ELR (cell line): ENCODE measurements at places on chromosomes 5 and 9.

DNA sequence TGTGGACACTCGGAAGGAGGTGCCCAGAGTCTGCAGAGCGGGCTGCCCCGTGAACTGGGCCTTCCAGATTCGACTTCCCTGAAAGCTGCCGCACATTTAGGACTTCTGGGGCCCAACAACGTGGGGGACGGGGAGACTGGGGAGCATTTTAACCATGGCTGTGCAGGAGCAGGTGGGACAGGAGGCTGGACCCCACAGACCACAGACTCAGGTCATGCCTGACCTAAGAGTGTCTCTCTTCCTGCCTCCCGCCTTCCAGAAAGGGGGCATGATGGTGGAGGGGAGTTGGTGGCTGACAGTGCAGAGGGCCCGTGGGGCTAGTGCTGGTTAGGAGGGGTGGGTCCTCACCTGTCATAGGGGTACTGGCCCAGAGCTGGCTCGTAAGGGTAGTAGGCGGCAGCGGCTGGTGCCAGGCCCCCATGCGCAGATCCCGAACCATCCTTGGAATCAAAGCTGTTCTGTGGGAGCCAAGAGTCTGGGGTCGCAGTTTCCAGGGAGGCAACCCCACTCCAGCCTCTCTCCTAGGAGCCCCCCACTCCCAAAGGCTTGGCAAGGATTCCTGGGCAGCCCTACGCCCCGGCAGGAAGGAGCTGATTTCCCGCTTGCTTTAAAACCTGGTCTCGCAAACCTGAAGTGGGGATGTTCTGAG, 2.2 kb downstream of the IRX4 start:
- no peak for DNase-seq

- peak; percentile 84 for DNase-seq
These were observed 1.1 kb upstream of the TENT4A start for GRCh38 chr5:6712142-6712576.

GRCh38 chr5:108881133-108881532, 133.4 kb downstream of the FER start:
- no peak for DNase-seq

DNA sequence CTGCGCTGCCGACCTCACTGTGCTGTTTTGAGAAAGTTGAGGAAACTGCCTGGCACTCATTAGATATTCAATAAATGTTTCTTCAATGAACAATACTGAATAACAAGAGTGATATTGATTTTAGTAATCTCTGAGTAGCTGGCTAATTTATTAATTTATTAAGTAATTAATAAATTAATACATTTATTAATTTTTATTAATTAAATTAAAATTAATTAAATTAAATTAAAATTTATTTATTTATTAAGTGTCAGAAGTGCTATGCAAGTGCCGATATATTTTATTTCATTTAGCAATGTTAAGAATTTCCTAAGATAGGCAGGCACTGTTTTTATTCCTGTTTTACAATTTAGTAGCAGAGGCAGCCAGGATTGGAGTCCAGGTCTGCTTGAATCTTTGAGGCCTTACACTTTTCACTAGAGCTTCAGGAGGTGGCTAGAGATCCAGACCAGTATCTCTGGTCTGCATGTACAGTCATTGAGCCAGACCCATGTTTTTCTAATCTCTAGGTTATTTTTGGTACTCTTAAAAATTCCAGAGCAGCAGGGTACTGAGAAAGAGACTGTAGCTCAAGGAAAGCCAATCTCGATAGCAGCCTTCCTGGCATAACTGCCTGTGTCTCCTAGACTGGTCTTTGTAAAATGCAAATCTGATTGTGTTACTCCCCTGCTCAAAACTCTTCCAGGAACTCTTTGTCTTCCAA, 109.2 kb downstream of the ARHGEF28 start:
- DNase-seq = no peak

DNA sequence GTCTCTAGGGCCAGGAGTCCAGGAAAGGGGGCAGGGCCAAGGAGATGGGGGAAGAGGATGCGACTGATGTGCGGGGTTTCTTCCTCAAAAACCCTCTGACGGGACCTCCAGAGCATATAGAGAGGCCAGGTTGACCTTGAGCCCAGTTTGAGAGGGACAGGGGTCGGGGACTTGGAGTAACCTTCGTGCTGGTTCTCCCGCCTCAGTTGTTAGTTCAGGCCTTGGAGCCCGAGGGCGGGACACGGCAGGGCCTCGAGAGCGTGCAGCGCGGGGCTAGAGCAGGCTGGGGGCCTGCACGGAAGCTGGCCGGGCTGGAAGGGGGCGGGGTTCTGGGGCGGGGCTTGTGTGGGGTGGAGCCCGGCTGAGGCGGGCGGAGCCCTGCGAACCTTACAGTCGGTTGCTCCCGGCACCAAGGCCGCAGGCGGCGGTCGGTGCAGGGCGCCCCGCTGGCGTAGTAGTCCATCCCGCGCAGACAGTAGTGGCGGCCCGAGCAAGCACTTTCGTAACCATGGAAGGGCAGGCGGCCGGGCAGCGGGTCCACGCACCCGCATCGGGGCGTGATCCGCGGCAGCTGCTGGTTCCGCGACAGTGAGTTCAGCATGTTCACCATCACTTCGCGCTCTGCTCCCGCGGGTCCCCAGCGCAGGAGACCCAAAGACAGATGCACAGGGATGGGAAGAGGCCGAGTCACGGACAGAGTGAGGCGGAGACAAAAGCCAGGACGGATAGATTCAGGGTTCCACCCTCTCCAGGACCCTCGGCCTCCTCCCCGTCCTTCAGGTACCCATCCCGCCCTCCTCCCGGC, 4.0 kb upstream of the MYORG start:
- peak; percentile 72 for DNase-seq

DNA sequence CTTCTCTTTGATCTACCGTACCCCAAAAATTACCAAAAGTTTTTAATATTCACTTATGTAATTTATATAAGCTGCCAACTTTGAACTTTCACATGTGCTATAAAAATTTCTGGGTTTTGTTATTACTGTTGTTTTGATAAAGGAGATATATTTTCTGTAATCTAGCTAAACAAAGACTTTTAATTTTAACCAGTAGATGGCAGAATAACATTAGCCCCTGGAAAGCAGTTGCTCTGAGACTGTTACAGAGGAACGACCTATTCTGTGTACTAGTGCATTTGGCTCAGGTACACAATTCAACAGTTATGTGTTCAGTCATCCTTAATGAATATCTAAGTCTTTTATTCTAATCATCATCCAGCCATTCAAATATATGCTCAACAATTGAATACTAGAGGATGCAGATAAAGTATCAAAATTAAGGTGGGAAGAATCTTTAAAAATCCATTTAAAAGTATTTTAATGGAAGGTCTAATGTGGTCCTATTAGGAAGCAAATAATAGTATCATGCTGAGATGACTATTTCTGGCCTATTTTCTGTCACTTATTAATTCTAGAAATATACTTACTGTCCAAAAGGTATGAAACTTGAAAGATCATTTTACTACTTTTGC, 8.6 kb downstream of the KLHL9 start:
- DNase-seq = peak; percentile 68

DNA sequence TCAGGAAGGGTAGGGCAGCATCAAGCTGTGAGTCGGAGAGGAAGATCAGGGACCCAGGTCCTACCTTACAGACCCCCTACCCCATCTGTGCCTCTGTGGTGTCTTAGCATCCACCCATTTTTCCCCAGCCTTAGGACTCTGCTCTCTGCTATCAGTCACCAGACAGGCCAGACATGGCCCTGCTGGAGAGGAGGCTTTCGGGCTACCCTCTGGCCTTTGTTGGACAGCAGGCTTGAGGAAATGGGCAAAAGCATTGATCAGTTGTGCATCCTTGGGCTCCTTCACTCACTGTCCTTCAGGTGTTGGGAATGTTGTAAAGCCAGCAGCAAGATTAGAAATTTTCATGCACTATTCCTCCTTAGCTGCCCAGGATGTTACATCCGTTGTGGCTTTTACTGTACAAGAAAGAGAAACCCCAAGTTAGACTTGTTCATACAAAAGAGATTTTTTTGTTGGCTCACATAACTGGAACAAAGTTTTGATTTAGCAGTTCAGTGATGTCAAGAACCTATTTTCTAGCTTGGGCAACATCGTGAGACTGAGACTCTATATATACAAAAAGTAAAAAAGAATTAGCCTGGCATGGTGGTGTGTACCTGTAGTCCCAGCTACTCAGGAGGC, 17.4 kb upstream of the TNFAIP8 start:
- DNase-seq = no peak
